CD4-positive, alpha-beta T cell treated with Interleukin-17A for 4 hours (primary cell): ENCODE measurements at places on chromosomes 7 and 10.
A peak's percentile ranks its signal among the peaks of the same experiment; 100 is the strongest.

DNA sequence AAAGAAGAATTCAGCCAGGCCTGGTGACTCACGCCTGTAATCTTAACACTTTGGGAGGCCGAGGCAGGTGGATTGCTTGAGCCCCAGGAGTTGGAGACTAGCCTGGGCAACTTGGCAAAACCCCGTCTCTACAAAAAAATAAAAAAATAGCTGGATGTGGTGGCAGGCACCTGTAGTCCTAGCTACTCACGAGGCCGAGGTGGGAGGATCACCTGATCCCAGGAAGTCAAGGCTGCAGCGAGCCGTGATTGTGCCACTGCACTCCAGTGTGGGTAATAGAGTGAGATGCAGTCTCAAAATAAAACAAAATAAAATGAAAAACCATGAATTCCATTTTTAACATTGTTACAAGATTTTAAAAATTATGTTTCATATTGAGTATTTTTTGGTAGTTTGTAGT is 988.9 kb upstream of the ZNF722 start:
- DNase-seq: no peak

DNA sequence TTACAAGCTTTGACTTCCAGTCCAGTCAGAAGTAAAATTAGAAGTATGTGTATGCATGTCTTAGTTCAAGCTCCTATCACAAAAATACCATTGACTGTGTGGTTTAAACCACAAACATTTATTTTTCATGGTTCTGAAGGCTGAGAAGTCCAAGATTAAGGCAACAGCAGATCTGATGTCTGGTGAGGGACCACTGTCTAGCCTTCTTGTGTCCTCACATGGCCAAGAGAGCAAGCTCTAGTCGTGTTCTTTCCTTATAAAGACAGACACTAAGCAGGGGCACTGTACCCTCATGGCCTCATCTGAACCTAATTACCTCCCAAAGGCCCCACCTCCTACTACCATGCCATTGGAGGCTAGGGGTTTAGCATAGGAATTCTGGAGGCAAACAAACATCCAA is 41.3 kb upstream of the ARL4A start:
- DNase-seq: no peak

DNA sequence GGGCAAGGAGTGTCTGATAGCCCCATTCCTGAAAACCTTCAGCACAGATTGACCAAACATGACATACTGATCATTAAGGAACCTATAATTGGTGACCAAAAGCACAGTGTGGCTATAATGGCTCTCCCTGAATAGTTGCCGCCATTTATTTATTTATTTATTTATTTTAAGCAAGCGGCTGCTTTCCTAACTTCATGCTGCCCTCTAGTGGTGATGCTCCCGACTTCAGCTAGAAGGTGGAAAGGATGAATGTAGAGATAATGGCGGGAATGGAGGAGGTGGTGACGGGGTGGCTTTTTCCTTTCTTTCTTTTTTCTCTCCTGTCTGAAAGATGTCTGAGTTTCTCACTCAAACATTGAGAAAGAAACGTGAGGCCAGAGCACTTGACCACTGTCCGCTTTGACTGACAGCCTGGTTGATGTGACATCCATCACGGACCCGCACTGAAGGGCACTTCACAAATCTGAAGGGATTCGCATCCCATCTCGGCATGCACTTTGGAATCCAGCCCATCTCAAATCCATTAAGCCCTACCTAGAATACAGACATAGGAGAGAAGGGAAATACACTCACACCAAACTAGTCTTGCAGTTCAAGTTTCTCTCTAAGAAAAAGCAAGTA is 1090.1 kb downstream of the KCNMA1 start:
- DNase-seq: peak; percentile 26

- DNase-seq: no peak
Measured at GRCh38 chr7:108810756-108811385, 241.2 kb downstream of the DNAJB9 start.

GRCh38 chr7:117946151-117946633 is 73.0 kb upstream of the CTTNBP2 start:
- no peak for DNase-seq

- no peak for DNase-seq
Measured at GRCh38 chr7:124856299-124856888, 73.2 kb downstream of the POT1 start.

- no peak for DNase-seq
Measured at GRCh38 chr10:63128443-63128842, 4.7 kb upstream of the NRBF2 start.

DNA sequence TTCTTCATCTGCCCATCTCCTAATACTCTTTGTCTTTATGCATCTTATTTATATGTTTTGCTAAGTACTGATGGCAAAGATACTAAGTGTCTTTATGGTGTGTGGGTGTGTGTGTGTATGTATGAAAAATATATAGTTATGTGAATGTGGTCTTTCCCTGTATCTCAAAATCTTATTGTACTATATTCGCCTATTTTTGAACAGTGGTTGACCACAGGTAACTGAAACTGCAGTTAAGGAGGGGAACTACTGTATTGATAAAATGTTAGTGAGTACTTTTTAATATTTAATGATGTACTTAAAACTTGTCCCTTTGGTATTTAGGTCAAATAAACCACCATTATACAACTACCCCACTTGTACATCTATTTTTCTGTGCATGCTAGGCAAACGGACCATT is 85.9 kb downstream of the ADD3 start:
- DNase-seq: no peak

GRCh38 chr7:46478046-46478445 is 557.0 kb upstream of the IGFBP3 start:
- no peak for DNase-seq

GRCh38 chr7:66330961-66331360 is 125.8 kb downstream of the TPST1 start:
- no peak for DNase-seq

GRCh38 chr7:84336303-84336702 is 141.7 kb upstream of the SEMA3A start:
- no peak for DNase-seq

DNA sequence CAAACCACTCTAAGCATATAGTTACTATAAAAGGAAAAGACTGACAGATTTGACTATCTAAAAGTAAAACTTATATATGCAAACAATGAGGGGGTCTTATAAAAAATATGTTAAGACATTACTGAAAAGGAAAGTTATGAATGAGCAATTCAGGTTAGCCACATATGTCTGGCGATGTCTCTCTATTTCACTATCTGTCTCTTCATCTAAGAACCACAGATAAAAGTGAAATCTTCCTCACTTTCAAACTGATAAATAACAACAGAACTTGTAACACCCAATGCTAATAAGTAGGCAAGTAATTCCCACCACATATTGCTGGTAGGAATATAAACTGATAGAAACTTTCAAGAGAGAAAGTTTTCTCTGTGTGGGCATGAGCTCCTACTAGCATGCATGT is 138.2 kb downstream of the CHCHD3 start:
- no peak for DNase-seq

DNA sequence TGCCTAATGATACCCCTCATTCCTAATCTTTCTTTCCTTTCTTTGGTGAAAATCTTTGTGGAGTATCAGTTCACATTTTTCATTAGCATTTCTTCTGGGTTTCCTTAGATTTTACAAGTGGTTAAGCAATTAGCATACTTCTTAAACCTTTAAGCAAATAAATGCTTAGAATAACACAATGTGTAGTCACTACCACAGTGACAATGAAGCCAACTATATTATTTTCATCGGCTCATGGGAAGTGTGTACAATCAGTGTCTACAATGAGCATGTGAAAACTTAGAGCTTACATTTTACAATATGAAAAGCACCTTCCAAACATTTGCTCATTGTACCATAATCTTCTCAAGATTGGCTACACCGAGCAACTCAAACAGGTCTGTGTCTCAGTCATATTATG is 176.2 kb upstream of the PLXNA4 start:
- no peak for DNase-seq

GRCh38 chr10:71737001-71737833 is 17.6 kb upstream of the C10orf105 start:
- DNase-seq: no peak

- DNase-seq: no peak
Measured at GRCh38 chr7:333393-333764, 43.4 kb downstream of the FOXL3 start.

- no peak for DNase-seq
Measured at GRCh38 chr10:119391440-119392251, 150.9 kb downstream of the RGS10 start.

DNA sequence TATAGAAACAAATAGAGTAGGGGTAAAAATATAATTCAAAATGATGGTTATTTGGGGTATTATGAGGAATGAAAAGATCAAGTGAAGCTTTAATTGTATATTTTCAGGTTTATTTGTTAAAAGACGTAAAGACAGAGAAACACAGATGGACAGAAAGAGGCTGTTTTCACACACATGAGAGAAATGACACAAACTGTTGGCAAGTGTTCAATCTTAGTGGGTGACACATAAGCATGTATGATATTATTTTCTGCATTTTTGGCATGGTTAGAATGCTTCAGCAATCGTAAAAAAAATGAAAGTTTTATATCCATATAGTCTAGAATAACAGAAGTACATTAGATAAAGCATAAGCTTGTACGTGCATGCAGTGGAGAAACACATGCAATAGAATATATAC is 464.4 kb upstream of the AKR1E2 start:
- DNase-seq: no peak

DNA sequence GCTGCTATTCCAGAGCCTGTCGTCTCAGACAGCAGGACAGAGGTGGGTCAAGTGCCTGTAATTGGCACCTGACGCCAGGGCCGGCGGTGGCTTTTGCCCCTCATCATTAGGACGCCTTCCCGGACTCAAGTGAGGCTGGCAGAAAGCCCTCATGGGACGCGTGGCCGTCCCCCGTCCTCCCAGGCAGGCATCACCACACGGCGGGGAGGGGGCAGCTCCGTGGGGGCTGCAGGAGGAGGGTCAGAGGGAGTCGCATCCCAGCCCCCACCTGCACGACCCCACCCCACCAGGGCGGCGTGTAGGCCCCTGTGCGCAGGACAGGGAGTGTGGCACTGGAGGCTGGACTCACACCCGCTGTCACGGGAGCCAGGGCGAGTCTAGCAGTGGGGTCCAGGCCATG is 16.3 kb downstream of the CFAP46 start:
- DNase-seq: no peak

DNA sequence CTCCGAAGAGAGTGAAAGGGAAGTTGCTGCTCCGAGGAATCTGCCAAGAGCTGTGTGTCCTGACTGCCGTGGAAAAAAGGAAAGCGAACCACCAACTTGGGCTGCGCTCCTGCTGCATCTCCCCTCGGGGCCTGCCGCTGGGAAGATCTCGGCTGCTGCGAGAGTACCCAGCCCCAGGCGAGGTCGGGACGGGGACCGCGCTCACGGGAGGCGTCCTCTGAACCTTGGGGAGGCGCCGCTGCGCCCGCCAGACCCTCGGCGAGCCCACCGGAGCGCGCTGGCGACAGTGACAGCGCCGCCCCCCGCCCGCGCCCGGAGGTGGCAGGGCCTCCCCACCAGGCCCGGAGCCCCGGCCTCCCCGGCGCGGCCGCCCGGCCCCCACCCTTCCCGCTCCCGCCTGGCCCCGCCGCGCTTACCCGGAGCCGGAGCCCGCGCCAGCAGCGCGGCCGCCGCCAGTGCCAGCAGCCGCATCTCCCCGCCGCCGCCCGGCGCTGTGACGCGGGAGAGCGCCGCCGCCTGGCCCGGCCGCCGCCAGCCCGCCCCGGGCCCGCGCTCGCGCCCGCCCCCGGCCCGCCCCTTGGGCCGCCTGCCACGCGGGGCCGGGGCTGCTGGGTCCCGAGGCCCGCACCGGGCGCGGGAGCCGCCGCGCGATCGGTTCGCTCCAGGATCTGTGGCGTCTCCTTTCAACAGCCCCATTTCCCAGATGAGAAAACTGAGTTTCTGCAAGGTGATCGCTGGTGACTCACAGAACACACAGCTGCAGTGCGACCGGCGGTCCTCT is at the start of gene VSTM4:
VSTM4 (minus strand) TSS at position 508 of the 781 bp plus-strand sequence; CDS start at position 471, 37 bp downstream.
- DNase-seq: no peak

GRCh38 chr7:98935811-98936210 is 57.5 kb downstream of the TRRAP start:
- no peak for DNase-seq

- no peak for DNase-seq
Measured at GRCh38 chr7:96729820-96730219, 20.2 kb upstream of the SEM1 start.

- DNase-seq: peak; percentile 29
Measured at GRCh38 chr10:58266003-58266825, 1.5 kb downstream of the IPMK start.

DNA sequence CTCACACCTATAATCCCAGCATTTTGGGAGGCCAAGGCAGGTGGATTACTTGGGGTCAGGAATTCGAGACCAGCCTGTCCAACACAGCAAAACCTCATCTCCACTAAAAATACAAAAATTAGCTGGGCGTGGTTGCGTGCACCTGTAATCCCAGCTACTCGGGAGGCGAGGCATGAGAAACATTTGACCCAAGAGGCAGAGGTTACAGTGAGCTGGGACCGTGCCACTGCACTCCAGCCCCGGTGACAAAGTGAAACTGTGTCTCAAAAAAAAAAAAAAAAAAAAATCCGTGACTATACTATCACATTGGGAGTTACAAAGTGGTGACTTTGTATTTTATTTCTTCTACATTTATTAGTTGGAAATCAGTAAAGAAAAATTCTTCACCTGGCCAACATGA is 101.2 kb downstream of the EPC1 start:
- DNase-seq: no peak

GRCh38 chr10:79102498-79102874 is 33.7 kb downstream of the ZMIZ1 start:
- DNase-seq: no peak

GRCh38 chr10:102776779-102777456 is 33.2 kb downstream of the WBP1L start:
- DNase-seq: peak; percentile 19

GRCh38 chr10:15395935-15396334 is 24.8 kb upstream of the FAM171A1 start:
- no peak for DNase-seq

DNA sequence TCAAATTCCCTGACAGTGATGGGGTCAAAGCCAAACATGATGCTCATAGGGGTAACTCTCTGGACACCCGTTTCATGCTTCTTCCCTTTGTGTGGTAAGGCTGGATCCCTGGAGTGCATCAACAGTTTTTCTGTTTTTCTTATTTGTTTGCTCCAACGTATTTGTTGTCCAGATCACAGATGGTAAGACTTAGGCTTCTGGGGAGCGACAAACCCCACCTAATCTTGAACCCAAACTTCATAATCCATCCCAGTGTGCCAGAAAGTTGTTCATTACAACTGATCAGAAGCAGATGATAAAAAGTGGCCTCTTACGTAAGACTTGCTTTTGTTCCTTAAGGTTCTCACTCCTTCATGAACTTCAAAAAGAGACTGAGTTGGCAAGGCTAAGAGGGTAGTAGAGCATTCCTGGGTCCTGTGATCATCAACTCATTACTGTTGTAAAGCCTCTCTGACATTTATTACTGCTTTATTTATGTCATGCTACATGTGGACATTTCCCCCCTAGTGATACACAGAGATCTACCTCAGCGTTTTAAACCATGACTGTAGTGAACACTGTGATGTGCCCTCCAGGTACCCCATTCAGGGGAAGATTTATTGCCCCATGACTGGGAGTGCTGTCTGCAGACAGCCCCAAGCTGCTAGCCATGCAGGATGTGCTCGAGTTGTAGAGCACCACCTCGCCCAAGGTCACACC is 125.6 kb downstream of the CCDC71L start:
- DNase-seq: no peak

GRCh38 chr10:85679061-85679460 is 687.5 kb downstream of the GRID1 start:
- no peak for DNase-seq

- no peak for DNase-seq
Measured at GRCh38 chr10:107899075-107899474, 734.6 kb upstream of the SORCS1 start.
